WTC11 (cell line): ENCODE measurements at places on chromosomes 7 and 10. TPM values are rescaled to one million over a fixed set of nuclear protein-coding genes. Genes with fewer than 3 reads are reported as not detected.

DNA sequence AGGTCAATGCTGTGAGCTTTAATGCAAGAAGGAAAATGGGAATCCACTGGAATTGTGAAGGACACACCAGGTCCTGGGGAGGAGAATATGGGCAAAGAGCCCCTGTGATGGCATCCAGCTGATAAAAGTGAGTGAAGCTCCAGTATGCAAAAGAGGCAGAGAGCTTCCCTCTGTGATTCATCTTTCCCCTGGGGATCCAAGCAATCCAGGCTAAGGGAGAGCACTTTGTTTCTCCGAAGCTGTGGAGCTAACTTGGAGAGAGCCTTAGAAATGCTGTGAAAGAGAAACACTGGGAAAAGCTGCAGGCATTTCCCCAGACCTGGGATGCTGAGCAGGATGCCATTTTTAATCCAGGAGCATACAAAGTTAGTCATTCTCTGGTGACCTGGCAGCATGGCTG lies 489.5 kb downstream of the SH2D4B start:
- no peak for DNase-seq

DNA sequence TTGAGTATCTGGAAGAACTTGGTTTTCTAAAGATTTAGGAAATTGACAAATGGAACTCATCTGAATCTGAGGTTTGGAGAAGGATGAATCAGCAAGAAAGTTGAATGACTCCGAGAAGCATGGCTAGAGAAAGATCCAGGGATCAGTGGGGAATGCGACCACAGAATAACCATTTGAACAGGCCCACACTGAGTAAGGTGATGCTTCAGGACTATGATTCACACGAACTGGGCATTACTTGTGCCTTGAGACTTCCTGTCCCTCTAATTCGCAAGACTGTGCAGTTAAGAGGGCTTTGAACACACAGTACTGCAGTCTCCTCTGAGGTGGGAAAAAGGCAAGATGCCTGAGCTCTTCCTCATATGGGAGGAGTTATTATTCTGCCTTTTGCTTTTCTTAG lies 395.5 kb upstream of the POM121L12 start:
- DNase-seq = no peak

DNA sequence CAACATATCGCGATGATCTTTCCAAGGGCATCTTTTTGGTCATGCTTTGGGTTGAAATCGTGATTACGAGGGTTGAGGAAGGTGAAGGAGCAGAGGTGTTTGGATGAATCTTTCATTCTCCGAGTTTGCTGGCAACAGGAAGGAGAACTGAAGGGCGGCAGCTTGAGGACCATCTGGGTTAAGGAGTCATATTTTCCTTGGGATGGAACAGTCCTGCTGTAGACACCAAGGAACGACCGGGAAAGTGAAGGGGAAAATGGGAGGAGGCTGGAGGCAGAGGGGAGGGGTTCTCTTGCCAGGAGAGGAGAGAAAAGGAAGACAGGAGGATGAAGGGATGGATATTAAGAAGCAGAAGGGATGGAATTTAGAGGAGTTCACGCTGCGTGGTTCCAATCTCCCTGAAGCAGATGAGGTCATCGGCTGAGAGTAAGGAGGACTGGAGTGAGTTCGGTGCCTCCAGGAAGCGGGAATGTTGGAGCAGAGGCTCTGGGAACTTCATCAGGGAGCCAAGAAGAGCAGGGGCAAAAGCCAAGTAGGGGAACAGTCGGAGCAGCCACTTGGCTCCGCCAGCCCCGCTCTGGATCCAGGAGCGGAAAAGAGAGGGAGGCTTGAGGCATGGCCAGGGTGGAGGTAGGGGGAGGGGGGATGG lies 116.6 kb upstream of the GALNT17 start:
- no peak for DNase-seq

GRCh38 chr7:18975689-18976280 lies 141.7 kb downstream of the TWIST1 start:
- no peak for DNase-seq

Gene PALD1
- 36.1 to 43.6 TPM (median 38.5 TPM) in 3 replicates for total RNA-seq
